H1 (cell line): ENCODE measurements at places on chromosomes 13 and 19. TPM values are rescaled to one million over a fixed set of nuclear protein-coding genes. Genes with fewer than 3 reads are reported as not detected.

DNA sequence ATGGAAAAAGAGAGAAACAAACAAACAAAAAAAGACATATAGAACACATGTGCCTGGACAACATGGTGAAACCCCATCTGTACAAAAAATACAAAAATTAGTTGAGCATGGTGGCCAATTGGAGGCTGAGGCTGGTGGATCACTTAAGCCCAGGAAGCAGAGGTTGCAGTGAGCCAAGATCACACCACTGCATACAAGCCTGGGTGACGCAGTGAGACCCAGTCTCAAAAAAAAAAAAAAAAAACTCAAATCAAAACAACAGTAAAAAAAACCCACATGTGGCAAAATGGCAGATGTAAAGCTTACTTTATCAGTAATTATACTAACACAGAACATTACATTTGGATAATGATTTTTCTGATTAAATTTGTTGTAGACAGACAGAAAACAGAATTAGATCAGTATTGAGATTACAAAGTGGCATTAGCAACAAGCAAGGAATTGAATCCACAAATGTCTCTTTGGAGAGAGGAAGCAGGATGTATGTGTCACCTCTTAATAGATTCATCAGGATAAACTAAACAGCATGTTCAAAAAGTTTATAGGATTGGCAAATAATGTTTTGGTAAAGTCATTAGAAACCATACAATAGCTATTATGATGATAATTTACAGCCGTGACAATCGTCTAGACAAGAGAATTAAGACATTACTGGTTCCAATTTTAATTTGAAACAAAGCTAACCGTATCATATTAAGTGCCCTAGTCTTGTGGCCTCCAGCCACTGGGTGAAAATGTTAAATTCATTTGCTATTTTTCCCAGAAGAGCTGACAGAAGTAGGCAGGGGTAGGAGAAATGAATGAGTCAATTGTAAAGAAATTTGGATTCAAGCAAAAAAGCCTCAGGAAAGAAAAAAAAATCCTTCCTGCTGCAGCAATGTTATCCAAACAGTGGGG, 206.0 kb downstream of the FGF14 start:
- no peak overlapping the region for H3K4me3 ChIP-seq
- DNase-seq, result no peak
- no peak overlapping the region for H3K27ac ChIP-seq
- no peaks in the 10 kb centered on the region for H3K27me3 ChIP-seq

DNA sequence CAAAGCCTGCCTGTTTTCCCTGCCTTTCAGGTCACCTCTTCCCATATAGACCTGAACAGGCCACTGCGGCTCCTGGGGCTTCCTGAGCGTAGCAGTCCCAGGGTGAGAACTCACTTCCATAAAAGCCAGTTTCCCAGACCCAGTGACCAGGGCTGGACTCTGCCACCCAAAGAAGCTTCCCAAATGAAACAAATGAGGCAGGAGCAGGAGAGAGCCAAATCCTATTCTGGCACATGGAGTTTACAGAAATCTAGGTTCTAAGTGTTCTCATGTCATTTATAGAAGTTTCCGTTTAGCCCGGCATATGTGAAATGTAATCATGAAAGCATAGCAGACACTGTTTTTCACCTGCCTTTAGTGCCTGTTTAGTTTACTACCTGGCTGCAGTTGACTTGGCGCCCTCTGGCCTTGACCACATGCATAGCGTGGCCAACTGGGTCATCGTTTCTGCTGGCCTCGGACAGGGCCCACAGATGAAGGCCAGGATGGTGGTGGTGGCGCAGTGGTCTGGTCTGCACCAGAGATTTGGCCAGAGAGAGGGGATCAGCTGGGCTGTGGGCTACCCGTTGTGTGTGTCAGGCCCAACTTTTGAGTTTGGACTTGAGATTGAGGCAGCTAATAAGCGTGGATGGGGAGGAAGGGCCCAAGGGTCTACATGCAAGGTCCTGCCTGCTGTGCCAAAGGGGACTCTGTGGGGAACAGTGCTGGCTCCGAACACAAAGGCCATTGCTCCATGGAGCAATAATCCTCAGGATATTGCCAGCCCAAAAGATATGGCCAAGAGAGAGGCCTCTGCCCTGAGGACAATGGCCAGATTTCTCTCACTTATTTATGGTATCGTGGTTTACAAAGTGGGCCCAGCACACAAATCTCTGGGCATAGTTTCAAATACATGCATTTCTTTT, 43.3 kb downstream of the NFIX start:
- no peaks in the 10 kb centered on the region for H3K27me3 ChIP-seq
- no peaks in the 10 kb centered on the region for H3K4me1 ChIP-seq
- no peaks in the 10 kb centered on the region for H3K36me3 ChIP-seq
- H3K27ac ChIP-seq, result no peak overlapping the region
- no peak overlapping the region for H3K4me3 ChIP-seq

CDC42EP5 gene
- total RNA-seq, result 2.1 and 4.8 TPM in 2 replicates

GRCh38 chr13:83941701-83942335, 59.5 kb upstream of the SLITRK1 start:
- H3K4me3 ChIP-seq, result no peak overlapping the region
- H3K27me3 ChIP-seq, result no peaks in the 10 kb centered on the region
- peaks cover 8% of the 10 kb centered on the region for H3K4me1 ChIP-seq
- DNase-seq, result no peak
- peak overlapping the region; percentile 85 for H3K27ac ChIP-seq

GRCh38 chr19:13615890-13616289, 109.6 kb upstream of the CACNA1A start:
- no peaks in the 10 kb centered on the region for H3K36me3 ChIP-seq
- H3K4me3 ChIP-seq, result no peak overlapping the region
- no peaks in the 10 kb centered on the region for H3K27me3 ChIP-seq
- no peak for DNase-seq
- H3K27ac ChIP-seq, result no peak overlapping the region
- no peaks in the 10 kb centered on the region; the same call in 1 of the 2 replicates for H3K4me1 ChIP-seq

CYP4F11 gene
- not detected in 2 replicates for total RNA-seq

LYPD5 gene
- total RNA-seq, result 0.59 and 0.74 TPM in 2 replicates

GRCh38 chr19:38210458-38210987, 13.5 kb downstream of the DPF1 start:
- 0 out of 2 replicates have a peak overlapping the region, but pooled peaks have one; percentile 46 for H3K27ac ChIP-seq
- DNase-seq, result peak; percentile 90
- H3K4me3 ChIP-seq, result peak overlapping the region; percentile 60
- H3K4me1 ChIP-seq, result peaks cover 20% of the 10 kb centered on the region
- no peaks in the 10 kb centered on the region for H3K27me3 ChIP-seq
